ENCODE measurements at places on chromosomes 4 and X. TPM values are rescaled to one million over a fixed set of nuclear protein-coding genes. Genes with fewer than 3 reads are reported as not detected.

DNA sequence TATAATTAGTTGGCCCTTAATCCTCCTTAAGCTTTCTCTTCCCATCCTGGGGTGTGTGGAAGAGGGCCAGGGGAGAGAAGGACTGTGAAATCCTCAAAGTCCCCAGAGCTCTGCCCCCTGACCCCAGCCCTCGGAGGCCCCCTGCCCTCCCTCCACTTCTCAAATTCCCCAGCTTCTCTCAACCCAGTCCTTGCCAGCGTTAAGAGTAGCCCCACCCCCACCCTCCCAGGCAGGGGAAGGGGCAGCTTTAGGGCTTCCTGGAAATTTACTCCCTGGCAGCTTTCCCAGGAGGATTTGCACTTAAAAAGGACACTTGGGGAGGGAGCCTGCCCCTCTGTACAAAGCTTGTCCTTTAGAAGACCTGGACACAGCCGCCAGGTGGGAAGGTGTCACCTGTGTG, 11.8 kb upstream of the CD40LG start:
- no peak for DNase-seq

DNA sequence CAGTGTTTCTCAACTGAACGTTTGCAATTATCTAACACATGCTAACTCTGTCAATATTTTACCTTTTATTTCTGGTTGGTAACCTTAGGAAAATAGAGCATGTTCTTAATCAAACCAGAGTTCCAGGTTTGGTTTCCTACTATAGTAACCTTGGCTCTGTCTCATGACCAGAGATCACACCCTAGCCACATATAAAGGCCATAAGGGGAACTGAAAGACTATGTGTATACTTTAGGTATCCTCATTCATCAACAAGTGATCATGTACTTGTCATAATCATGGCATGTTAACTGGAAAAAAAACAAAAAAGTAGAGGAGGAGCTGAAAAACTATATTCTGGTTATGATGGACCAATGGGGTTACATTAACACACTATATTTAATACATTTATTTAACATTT, 302.4 kb downstream of the TEX13A start:
- no peak for DNase-seq

- DNase-seq = no peak
Measured at GRCh38 chr4:138262030-138262429, 19.9 kb upstream of the SLC7A11 start.

GRCh38 chr4:138981930-138982390, 33.6 kb upstream of the NOCT start:
- no peak for DNase-seq

DNA sequence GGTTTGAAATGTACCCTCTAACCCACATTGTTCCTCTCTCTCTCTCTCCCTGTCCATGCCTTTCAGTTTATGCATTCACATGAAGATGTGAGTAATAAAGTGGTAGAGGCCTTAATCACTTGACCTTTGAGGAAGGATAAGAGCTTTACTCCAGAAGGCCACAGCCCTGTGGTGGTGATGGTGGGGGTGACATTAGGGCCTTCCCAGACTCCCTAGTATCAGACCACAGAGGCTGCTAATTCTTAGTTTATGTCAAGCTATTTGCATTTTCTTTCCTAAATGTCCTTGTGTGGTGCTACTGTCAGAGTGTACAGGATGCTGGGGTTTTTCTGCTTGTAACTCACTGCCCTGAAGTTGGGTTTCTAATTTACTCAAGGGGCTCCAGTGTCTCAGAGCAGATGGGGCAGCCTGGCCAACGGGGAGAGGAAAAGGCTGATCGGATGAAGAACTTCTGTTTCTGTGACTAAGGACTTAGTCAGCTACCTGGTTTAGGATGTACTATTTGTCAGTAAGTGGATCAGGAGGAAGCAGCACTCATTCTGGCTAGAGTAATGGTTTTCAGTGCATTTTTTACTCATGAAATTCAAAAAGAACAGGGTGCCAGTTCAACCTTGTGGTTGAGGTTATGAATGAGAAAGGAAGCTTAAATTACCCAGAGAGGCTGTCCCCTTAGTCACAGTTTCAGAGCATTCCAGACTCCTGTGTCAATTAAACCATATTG, 509.6 kb upstream of the DIPK2B start:
- DNase-seq = no peak

GRCh38 chr4:135032670-135033069, 831.1 kb upstream of the PABPC4L start:
- no peak for DNase-seq

DNA sequence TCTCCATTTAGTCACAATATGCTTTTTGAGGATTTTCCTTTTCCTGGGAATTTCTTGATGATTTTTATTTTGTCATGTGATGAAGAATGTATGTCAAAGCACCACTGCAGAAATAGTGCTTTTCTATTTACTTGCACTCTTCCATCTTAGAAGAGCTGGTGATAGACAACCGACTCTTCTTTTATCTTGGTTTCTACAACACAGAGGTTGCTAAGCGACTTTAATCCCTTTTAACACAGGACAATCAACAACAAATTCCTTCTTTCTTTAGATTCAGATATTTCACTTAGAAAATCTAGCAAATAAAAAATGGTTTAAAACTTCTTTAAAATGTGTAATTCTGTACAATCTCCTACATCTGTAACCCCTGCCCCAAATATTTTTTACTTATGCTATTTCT, 34.6 kb downstream of the TET2 start:
- no peak for DNase-seq

- DNase-seq = no peak
Measured at GRCh38 chrX:23670528-23670927, 3.2 kb downstream of the PRDX4 start.

- DNase-seq = no peak
Measured at GRCh38 chr4:109511414-109511813, 48.6 kb upstream of the MCUB start.

DNA sequence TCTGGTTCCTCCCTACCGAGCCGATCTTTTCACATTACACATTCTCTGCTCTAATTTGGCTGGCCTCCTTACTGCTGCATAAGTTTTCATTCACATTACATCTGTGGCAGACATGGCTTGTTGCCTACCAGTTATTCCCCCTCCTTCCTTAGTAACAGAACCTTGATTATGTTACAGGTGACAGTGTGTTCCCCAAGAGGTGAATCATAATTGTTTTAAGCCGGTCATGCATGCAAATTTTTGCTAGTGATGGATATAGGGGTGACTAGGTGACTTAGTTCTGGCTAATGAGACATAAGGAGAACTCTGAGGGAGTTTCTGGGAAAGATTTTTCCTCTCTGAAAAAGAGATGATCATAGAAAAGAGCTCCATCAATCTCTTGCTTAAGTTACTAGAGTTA, 8.4 kb upstream of the LAMP2 start:
- DNase-seq = no peak

GRCh38 chrX:71941776-71942175, 31.1 kb downstream of the NHSL2 start:
- no peak for DNase-seq

GRCh38 chrX:13699183-13699826, 10.4 kb downstream of the RAB9A start:
- DNase-seq = no peak

- DNase-seq = no peak
Measured at GRCh38 chr4:186318481-186318880, 52.5 kb downstream of the F11 start.

- DNase-seq = no peak
Measured at GRCh38 chr4:88660446-88661294, 37.0 kb downstream of the NAP1L5 start.

FAM13A gene
- 1.6 TPM for polyA plus RNA-seq

TMEM184C gene
- polyA plus RNA-seq = 26.8 TPM
